ENCODE measurements at places on chromosomes 1 and 21.
A peak's percentile ranks its signal among the peaks of the same experiment; 100 is the strongest.

- no peak for DNase-seq
These were observed 65.5 kb upstream of the PALMD start for GRCh38 chr1:99580451-99580850.

- DNase-seq, result no peak
These were observed 148.1 kb downstream of the FGGY start for GRCh38 chr1:59445040-59445439.

GRCh38 chr21:25456672-25457071 is 150.6 kb downstream of the MRPL39 start:
- no peak for DNase-seq

- no peak for DNase-seq
These were observed 128.2 kb downstream of the ATG4C start for GRCh38 chr1:62912028-62912638.

GRCh38 chr1:172948457-172948856 is 102.3 kb downstream of the TNFSF18 start:
- no peak for DNase-seq

DNA sequence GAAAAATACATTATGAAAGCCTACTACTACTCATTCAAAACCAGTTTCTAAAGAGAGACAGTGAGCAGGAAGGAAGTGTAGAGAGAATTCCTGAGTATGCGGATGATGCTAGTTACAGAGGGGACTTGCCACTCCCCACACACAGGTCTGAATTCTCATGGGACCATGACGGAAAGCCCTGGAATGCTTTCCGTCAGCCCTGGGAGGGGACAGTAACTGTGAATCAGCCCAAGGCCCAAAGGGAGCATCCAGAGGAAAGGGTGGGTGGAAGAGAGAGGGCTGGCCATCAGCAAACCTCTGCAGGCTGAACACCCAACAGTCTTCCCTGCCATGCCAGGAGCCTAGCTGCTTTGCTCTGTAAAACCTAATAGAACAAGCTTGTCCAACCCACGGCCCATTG is 36.4 kb downstream of the RCSD1 start:
- DNase-seq, result no peak

- no peak for DNase-seq
These were observed 27.5 kb upstream of the SLC44A3 start for GRCh38 chr1:94792473-94793295.

GRCh38 chr1:160069460-160070231 is at the start of gene KCNJ10:
KCNJ10 (minus strand) TSS chr1:160070160; CDS start chr1:160042532, 27,628 bp downstream.
- no peak for DNase-seq

- DNase-seq, result no peak
These were observed 14.4 kb downstream of the MAPKAPK2 start for GRCh38 chr1:206699000-206699586.

GRCh38 chr1:163672976-163673758 is 351.4 kb downstream of the NUF2 start:
- DNase-seq, result no peak

DNA sequence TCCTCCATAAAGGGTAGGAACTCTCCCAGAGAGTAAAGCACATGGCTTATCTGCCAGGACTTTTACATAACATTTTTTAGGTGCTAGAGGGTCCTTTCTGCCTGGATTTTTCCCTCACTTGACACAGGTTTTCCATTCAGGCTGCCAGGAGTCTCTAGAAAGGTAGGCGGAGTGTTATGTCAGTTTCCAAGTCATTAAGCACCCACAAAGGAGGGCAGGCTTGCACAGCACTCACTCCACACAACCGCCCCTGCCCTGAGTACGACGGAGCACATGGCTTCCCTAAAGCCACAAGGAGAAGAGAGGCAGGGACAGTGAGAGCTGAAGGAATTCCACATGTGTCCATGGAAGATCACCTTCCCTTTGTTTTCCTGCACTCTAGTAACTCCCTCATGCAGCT is 55.7 kb downstream of the CAPZB start:
- no peak for DNase-seq

DNA sequence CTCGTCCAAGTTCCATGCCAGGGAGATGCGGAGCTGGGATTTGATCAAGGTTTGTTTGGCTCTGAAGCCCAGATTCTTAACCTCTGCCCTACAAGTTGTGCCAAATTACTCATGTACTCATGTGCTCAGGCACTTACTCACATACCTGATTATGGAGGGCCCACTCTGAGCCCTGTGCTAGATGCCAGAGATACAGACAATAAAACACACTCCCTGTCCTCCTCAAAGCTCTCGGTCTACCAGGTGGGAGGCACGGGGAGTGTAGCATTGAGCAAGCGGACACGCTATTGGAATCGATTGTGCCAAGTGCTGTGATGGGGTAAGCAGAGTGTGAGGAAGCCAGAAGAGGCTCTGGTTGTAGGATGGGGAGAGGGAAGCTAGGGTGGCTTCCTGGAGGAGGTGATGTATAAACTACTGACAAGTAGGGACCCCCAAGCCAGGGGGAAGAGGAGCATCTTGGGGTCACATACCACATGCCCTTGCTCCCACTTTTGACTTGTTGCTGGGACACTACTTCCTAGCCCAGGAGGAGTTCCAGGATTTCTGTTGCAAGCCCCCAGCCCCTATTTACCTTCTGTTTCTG is 49.8 kb upstream of the IFNLR1 start:
- no peak for DNase-seq

- DNase-seq, result no peak
These were observed 140.5 kb downstream of the NTPCR start for GRCh38 chr1:233090746-233091494.

GRCh38 chr1:198939286-198939685 is 300.4 kb downstream of the PTPRC start:
- no peak for DNase-seq

DNA sequence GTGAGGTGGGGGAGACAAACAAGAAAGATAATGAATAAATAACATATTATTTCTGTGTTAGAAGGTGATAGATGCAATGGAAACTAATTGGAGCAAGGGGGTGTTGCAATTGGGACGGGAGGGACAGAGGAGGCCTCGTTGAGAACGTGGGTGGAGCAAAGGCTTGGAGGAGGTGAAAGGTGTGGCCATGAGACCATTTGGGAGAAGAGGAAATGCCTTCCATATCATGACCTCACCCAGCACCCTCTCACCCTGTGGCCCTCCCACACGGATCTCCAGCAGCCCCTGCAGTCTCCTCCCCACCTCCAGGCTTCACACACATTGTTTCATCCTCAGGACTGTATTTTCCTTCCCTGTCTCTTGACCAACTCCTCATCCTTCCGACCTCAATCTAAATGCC is 85.3 kb upstream of the ARHGAP29 start:
- DNase-seq, result no peak

DNA sequence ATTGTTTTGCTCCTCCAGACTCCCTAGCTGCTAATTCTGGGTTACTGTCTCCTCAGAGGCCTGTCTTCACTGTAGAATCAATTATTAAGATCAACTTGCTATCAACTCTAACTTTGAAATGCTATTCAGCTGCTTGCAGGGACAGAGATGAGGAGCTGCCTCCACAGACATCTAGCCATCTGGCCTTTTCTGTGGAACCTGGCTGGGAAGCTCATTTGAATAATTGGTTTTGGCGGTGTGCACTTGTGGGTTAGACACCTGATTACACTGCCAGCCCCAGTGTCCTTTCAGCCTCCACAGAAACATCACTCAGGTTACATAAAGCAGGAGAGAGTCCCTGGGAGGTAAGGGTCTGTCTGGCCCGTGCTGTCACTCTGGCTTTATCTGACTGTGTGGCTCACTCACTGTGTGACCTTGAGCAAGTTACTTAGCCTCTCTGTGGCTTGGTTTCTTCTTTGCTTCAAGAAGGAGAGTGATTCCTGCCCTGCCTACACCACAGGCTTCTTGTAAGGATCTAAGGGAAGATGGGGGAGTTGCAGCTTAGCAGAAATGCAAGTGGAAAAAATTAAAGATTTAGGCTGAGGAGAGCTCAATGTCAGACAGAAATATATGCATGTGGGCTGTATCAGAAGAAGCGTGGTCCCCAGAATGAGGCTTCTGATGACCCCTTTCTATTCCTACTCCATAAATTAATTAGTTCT is 131.6 kb downstream of the BEND5 start:
- DNase-seq, result no peak

- no peak for DNase-seq
These were observed 60.3 kb downstream of the SLC45A1 start for GRCh38 chr1:8378178-8378577.

GRCh38 chr1:80021891-80022290 is 1015.4 kb upstream of the ADGRL4 start:
- DNase-seq, result no peak

- no peak for DNase-seq
These were observed 89.9 kb upstream of the DSCAM start for GRCh38 chr21:40936771-40937261.

GRCh38 chr1:203287109-203287893 is 18.0 kb upstream of the BTG2 start:
- DNase-seq, result no peak

- no peak for DNase-seq
These were observed 838 bp downstream of the OR2C3 start for GRCh38 chr1:247535402-247535801.

GRCh38 chr1:218374401-218375353 is 29.5 kb downstream of the TGFB2 start:
- DNase-seq, result no peak

DNA sequence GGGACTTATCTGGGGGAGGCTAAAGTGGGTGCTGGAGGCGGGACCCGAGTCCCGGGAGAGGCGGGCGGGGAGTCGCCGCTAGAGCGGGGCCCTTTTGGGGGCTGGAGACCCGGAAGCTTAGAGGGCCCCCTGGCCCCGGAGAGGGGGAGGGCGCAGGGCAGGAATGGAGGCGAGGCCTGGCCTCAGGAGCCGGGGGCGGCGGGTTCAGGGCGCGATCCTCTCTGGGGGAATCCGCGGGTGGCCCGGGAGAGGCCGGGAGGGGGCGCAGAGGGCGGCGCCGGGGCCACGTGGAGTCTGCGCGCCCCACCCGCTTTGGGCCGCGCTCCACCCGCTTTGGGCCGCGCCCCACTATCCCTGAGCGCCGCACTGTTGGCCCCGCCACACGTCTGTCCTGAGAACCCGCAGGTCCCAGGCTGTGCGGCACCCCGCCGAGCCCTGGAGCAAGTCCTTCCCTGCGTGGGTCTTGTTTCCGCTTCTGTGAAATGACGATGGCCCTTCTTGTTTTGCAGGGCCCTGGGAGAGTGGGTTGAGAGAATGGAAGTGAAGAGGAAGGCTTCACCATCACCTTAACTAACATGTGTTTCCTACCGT is 84.4 kb downstream of the NKAIN1 start:
- DNase-seq, result no peak

- no peak for DNase-seq
These were observed 72.5 kb downstream of the OBSCN start for GRCh38 chr1:228280106-228280901.

DNA sequence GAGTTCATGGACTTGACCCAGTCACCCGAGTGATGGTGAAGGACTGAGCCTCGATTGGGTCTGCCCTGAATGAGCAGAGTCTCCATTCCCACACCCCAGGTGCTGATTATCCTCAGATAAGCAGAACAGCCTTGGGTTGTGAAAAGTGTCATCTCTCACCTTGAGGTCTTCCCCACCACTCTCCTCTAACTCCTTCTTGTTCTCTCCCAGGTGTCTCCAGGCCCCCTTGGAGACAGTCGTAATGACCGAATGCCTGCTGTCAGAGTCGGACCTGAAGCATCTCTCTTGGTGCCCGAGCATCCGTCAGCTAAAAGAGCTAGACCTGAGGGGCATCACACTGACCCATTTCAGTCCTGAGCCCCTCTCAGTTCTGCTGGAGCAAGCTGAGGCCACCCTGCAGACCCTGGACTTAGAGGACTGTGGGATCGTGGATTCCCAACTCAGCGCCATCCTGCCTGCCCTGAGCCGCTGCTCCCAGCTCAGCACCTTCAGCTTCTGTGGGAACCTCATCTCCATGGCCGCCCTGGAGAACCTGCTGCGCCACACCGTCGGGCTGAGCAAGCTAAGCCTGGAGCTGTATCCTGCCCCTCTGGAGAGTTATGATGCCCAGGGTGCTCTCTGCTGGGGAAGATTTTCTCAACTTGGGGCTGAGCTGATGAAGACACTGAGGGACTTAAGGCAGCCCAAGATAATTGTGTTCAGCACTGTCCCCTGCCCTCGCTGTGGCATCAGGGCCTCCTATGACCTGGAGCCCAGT is 3.4 kb downstream of the PRAMEF12 start:
- DNase-seq, result no peak

GRCh38 chr1:244067893-244068292 is 16.8 kb downstream of the ZBTB18 start:
- DNase-seq, result no peak

DNA sequence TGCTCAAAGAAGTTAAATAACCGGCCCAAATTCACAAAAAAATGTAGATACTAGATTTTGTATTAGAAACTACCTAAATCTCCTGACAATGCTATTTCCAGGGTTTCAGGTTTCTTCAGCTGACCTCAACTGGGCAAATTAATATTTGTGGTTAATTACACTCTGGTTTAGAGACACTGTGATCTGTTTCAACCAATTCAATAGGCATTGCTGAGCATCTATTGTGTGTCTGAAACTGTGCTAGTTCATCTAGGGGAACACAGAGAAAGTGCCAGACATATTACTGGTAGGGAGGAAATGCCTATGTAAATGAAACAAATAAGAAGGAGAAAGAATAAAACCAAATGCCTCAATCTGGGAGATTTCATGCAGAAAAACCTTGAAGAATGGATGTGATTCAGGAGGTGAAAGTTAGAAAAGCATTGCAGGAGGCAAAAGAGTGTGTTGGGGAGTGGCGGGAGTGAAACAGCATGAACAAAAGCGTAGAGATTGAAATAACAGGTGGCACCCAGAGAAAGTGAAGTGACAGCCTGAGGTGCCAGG is 51.3 kb upstream of the IVNS1ABP start:
- DNase-seq, result no peak

GRCh38 chr1:206714331-206715058 is 29.8 kb downstream of the MAPKAPK2 start:
- DNase-seq, result no peak

DNA sequence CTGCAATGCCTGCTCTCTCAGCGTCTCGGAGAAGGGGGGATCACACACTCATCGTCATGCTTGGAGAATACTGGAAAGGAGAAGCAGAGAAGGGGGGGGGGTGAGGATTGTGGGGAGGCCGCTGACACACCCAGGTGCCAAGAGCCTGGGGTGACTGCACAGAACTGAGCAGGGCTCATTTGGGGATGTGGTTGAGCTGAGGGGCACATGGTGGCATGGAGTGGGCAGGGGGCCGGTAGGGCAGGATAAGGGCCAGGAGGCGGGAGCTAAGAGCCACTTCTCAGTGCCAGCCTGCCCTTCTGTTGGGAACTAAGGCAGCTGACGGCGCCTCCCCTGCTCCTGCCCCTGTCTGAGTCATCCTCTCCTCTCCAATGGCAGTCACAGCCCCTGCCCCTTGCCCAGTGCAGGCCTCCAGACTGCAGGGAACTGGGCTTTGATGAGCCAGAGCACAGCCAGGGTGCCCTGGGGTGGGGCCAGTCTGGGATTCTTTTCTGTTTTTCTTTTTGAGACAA is 27.2 kb downstream of the MRPL37 start:
- no peak for DNase-seq

GRCh38 chr1:183490932-183491331 is 18.6 kb downstream of the SMG7 start:
- peak; percentile 24 for DNase-seq

GRCh38 chr21:25550352-25551120 is 56.7 kb downstream of the MRPL39 start:
- no peak for DNase-seq
